ENCODE measurements at places on chromosomes 3 and 15. TPM values are rescaled to one million over a fixed set of nuclear protein-coding genes. Genes with fewer than 3 reads are reported as not detected.
A peak's percentile ranks its signal among the peaks of the same experiment; 100 is the strongest.

GRCh38 chr15:90165659-90166489 lies 35.3 kb upstream of the SEMA4B start:
- no peaks in the 10 kb centered on the region for H3K36me3 ChIP-seq
- peak overlapping the region; percentile 24 for H3K27ac ChIP-seq
- peaks cover 11% of the 10 kb centered on the region for H3K4me1 ChIP-seq
- no peaks in the 10 kb centered on the region for H3K27me3 ChIP-seq
- peak; percentile 99 for DNase-seq
- H3K4me3 ChIP-seq, result no peak overlapping the region

GRCh38 chr3:112900113-112900512 lies 53.4 kb upstream of the CD200R1L start:
- H3K27ac ChIP-seq, result no peak overlapping the region
- H3K27me3 ChIP-seq, result no peaks in the 10 kb centered on the region
- peak; percentile 12 for DNase-seq
- no peak overlapping the region for H3K4me3 ChIP-seq

- H3K27ac ChIP-seq, result no peak overlapping the region
- DNase-seq, result peak; percentile 92
- no peaks in the 10 kb centered on the region for H3K27me3 ChIP-seq
- no peaks in the 10 kb centered on the region for H3K36me3 ChIP-seq
- no peaks in the 10 kb centered on the region for H3K4me1 ChIP-seq
Observed at GRCh38 chr3:42376344-42376798, 34.0 kb downstream of the LYZL4 start.

DNA sequence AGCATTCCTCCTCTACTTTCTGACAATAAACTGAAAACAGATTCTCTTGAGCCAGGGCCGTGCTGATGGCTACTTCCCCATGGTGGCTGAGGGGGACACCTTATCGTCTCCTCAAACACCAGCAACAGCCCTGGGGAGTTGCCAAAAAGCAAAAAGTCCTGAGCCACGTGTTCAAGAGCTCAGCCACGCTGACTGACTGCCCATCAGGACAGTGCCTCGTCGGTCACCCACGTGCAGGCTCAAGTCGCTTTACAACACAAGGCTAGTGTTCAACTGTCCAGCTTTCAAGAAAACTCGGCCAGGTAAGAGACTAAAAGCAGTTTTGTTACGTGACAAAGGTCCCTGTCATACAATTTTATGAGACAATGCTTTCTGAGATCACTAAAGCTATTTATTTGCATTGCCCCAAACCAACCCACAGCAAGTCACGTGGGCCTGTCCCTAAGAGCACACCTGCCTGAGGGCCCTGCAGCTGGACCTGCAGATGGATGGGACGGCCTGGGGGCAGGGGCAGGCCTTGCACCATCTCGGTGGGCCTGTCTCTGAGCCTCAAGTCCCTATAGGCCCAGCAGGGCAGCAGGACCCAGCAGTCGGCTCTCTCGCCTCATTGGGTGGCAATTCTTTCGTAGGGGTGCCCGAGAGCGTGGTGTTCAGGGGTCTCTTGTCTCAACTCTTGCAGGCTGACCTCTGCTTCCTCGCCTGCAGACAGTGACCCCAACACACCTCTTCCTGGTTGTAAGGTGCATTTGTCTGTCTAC lies 42.7 kb downstream of the NIPA2 start:
- no peaks in the 10 kb centered on the region for H3K27me3 ChIP-seq
- peaks cover 15% of the 10 kb centered on the region for H3K36me3 ChIP-seq

- H3K4me3 ChIP-seq, result no peak overlapping the region
- DNase-seq, result no peak
- H3K36me3 ChIP-seq, result peaks cover 2% of the 10 kb centered on the region
- no peaks in the 10 kb centered on the region for H3K27me3 ChIP-seq
Observed at GRCh38 chr3:44802011-44802410, 40.4 kb downstream of the KIF15 start.

DNA sequence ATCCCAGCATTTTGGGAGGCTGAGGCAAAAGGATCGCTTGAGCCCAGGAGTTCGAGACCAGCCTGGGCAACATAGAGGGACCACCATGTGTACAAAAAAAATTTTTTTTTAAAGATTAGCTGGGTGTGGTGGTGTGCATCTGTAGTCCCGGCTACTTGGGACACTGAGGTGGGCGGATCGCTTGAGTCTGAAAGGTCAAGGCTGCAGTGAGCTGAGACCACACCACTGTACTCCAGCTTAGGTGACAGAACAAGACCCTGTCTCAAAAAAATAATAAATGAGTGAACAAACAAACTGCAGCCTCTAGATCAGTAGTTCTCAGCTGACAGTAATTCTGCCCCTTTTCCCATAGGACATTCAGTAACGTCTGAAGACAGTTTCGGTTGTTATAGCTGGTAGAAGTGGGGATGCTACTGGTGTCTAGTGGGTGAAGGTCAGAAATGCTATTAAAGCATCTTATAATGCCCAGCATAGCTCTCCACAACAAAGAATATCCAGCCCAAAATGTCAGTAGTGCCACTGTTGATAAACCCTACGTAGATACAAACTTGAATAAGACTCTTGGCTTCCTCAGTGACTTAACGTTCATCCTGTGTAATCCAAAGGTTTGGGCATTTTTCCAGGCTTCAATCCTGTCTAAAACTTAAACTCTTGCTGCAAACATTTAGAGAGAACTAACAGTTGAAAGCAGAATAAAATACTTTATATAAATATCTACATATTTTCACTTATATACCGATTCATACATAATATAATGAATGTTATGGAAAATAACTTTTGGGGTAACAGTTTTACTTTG lies 10.6 kb downstream of the SMC4 start:
- no peaks in the 10 kb centered on the region for H3K27me3 ChIP-seq
- peak; percentile 24 for DNase-seq
- peak overlapping the region; percentile 19 for H3K27ac ChIP-seq
- H3K4me1 ChIP-seq, result no peaks in the 10 kb centered on the region
- no peaks in the 10 kb centered on the region for H3K36me3 ChIP-seq

The ZNF502 gene
- 5.4 TPM for total RNA-seq

The CACNA2D3 gene
- 0.77 TPM for total RNA-seq

The CHRNA3 gene
- not detected for total RNA-seq
